ENCODE measurements at places on chromosomes 3 and 15.

- DNase-seq: no peak
Measured at GRCh38 chr3:196936288-196936687, 6.0 kb downstream of the NCBP2 start.

DNA sequence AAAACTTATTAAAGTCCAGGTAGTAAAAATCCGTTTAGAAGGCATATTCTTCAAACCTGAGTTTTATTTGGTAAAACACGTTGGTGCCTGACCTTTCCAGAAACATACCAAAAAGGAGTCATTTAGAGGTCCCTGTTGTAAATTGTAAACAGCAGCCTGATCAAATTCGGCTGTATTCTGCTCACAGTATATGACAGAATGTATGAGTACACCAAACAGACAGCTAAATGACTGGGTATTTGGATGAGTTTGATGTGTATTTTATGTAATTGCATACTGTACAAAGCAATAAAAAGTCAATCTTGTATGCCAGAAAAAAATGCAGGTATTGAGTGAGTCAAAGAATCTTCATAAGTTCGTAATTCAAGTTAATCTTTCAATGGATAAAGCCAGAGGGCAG, 330.4 kb downstream of the RBMS3 start:
- DNase-seq: no peak

- DNase-seq: no peak
Measured at GRCh38 chr3:123218990-123219389, 17.2 kb downstream of the SEC22A start.

DNA sequence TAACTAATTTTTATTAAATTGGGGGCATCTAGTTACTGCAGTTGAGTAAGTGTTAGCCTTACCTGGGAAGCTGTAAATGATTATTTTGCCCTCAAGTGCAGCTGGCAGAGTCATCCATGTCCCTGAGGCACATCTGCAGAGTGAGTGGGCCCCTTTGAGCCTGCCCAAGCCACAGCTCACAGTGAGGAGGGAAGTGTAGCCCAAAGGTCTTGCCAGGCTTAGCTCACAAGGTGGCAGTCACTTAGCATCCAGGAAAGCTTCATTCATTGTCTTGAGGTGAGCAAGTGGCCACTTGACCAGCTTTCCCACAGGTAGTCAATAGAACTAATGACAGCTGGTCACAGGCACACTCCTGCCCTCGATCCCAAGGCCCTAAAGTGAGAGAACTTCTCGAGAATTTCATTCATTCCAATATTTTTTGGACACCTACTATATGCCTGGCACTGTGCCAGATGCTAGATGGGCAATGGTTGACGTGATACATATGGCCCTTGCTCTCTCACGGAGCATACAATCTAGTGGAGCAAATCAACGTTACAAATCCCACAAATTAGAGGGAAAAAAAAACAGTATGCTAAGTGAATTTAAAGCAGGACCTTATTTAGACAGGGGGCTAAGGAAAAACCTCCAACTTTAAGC, 163.3 kb upstream of the IL12A start:
- DNase-seq: no peak

- no peak for DNase-seq
Measured at GRCh38 chr3:10090179-10090578, 17.9 kb downstream of the FANCD2OS start.

DNA sequence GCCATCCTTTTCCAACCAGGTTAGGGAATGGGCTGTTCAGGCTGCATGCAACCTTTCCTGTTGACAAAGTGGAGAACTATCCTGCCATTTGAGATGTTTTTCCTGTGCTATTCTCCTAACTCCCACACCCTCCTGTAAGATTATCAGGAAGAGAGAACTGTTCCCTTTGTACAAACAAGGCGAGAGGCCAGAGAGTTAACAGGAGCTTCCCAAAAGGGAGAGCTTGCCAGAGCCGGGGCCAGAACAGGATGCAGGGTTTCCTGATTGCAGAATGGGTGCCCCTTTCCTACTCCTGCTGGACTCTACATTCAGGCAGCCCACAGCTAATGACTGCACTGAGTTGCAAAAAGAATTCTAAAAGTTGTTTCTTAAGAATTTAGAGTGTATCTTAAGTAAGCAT, 17.1 kb downstream of the PML start:
- no peak for DNase-seq

DNA sequence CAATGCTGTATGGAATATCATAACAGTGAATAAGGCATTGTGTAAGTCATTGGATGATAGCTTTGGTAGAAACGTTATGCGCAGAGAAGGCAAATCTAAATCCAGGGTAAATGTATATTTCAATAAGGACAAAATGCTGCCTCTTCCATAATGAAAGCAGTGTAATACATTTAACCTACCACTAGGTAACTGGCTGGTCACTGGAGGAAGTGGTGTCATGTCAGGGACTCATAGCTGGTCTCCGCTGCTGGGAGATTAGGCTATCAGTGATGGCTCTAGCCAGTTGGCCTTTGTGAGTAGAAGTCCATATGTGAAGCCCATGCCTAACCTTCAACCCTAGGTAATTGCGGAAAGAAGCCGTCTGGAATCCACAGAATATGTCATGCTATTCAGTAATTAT, 140.9 kb downstream of the NLGN1 start:
- no peak for DNase-seq

DNA sequence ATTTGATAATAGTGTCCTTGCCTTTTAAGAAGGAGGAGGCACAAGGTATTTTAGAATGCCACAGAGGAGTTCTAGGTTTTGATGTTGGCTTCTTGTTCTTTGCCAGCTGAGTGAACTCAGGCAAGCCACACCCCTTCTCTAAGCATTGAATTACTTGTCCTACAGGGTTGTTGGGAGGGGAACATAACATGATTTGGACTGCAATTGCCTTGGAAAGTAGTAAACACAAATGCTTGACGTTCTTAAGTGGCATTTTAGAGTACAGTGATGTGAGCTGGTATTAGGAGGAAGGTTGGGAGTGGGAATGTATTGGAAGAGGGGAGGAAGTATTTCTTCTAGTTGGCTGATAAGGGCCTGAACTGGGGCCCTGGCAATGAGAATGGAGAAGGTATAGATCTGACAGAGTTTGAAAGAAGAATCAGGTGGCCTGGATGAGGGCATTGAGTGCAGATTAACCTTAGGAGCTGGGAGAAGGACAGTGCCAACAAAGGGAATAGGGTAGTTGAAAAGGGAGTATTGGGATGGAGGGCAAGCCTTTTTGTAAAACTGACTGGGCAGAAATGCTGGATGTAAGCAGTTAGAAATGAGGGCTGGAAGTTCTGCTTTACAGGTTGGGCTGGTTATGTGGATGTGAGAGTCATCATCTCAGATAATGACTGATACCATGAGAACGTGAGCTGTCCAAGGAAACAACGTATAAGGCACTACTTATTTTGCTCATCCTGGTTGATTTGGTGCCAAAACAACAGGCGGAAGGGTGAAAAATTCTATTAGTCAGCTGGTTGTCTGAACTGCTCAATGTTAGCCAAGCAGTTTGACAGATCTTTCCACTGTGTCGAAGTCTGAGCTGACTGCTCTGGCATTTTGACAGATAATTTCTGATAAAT, 16.7 kb downstream of the KAT2B start:
- DNase-seq: no peak

GRCh38 chr3:49012441-49013017, 5.3 kb downstream of the WDR6 start:
- no peak for DNase-seq

GRCh38 chr15:36370731-36371112, 208.7 kb upstream of the CDIN1 start:
- DNase-seq: no peak

GRCh38 chr3:113287111-113287802, 75.9 kb downstream of the BOC start:
- no peak for DNase-seq

DNA sequence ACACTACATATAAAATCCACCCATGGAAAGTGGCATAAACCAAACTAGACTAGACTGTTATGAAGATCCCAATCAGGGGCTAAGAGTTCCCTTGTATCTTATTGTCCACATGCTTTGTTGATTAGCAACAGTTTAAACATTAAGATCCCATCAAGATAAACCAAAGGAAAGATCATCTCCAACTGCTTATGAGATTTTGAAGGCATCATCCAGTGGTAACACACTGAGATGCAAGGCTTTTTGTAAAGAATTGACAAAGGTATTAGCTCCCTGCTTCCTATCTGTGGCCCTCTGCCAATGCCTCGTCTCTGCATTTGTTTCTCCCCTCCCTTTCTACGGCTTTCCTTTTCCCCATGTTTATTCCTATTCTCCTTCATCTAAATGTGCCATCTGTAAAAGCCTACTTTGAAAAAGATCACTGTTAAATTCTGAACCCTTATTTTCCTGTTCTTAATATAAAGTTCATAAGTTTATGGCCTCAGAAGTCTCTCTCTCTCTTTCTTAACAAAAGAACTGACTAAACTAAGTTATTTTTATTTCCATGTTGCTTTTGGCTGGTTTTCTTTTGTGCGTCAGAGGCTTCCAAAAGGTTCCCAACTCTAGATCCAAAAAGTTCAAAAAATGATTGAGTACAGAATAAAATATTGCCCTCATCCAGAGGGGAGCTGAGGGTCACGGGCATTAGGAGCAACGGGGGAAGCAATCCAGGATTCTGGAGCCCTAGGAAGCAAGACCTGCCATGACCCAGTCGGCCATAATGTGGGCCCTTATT, 5.5 kb downstream of the PLD1 start:
- no peak for DNase-seq
